ENCODE measurements at places on chromosomes 5 and 9. TPM values are rescaled to one million over a fixed set of nuclear protein-coding genes. Genes with fewer than 3 reads are reported as not detected.

DNA sequence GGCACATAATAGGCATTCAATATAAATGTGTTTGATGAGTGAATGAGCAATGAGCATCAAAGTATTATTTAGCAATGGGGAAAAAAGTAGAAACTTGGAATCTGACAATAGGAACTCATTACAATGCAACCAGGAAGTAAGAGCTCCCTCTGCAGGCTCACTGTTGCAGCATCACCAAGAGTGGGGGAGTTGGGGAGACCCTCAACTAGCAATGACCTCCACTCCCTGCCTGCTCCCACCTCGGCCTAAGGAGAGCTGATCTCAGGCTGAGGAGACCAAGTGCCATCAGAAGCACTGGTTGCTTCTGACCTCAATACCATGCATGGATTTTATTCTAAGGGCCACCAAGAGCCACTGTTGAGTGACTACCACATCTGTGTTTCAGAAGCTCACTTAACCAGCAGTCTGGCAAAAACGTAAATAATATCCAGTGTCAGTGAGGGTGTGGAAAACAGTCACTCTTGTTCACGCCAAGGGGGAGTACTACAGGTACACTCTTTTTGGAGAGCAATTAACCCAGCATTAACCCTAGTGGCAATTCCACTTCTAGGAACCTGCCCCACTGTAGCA, 8.0 kb downstream of the VDAC1 start:
- DNase-seq, result no peak

DNA sequence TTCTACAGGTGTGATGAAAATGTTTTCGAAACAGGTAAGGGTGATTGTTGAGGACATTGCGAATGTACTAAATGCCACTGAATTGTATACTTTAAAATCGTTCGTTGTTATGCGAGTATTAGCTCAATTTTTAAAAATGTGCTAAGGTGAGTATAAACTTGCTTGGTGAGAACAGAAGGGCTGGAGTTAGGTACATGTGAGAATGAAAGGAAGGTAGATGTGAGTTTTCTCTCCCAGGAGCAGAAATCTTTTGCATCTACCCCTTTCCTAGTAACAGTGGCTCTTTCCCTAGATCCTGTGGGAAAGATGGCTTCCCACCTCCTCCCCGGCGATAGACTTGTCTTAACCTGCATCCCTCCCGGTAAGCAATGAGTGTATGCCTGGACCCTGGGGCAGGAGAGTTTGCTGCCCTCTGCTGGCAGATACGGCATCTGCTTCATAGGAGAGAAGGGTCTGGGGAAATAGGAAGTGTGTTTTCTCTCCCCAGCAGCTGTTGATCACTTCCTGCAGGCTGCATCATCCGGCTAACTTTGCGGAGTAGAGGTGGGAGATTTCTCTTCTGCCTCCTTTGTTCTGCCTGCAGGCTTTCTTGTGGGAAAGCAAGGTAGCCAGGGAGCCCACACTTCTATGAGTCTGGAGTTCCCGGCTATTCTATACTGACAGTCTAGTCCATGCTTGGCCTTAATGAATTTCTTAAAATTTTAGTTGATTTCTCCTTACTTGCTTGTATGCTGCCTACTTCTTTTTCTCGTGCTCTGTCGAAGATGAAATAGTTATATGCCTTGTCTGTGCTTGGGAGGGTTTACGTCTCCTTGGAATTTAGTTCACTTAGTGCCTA, 373.3 kb upstream of the SEMA6A start:
- peak; percentile 26 for DNase-seq

DNA sequence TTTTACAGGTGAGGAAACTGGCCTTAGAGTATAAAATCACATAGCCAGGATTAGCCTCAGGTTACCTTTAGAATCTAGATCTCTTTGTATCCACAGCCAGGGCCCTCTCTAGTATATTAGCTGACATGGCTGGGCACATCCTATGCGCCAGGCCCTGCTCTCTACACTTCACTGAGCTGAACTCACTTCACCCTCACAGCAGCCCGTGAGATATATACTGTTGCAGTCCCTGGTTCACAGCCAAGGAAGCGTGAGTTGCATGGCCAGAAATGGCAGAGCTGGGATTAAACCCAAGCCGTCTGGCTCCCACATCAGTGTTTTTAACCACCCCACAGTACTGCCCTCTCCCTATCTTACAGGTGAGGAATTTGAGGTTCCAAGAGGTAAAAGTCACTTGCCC, 58.4 kb downstream of the DAB2IP start:
- DNase-seq, result no peak

DNA sequence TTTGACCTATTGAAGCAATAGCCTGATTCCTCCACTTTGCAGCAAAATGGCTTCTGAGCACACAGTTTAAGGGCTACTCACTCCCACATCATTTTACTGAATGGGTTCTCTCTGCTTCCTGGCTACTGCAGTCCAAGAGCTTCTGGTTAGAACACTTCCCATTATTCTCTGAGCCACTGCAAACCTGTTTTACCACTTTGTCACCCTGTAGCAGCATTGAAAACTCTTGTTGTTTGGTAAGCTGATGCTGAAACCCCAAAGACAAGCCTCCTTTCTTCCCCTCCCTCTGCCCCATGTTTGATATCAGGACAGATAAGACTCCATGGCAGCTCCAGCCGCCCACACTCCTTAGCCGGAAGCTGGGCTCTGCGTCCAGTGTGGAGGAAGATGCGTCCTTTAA, 84.4 kb upstream of the RARS1 start:
- DNase-seq, result no peak

DNA sequence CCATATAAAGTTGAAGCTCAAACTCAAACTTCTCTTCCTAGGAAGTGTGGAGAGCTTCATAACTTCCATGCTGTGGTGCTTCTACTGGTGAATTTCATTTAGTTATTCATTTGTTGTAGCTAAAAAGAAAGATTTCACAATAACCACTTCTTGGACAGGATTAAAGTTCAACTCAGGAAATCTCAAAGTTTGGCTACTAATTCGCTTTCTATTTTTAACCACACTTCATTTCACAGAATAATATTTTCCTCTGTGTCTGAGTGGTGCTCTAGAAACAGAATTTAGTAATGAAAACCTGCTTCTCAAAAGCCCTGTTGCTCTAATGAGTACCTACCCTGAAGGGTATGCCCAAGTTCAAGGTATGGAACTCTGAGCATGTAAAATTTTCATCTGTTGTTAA, 73.9 kb downstream of the ACTBL2 start:
- no peak for DNase-seq

GRCh38 chr9:7608261-7608660, 191.3 kb downstream of the DMAC1 start:
- no peak for DNase-seq

DNA sequence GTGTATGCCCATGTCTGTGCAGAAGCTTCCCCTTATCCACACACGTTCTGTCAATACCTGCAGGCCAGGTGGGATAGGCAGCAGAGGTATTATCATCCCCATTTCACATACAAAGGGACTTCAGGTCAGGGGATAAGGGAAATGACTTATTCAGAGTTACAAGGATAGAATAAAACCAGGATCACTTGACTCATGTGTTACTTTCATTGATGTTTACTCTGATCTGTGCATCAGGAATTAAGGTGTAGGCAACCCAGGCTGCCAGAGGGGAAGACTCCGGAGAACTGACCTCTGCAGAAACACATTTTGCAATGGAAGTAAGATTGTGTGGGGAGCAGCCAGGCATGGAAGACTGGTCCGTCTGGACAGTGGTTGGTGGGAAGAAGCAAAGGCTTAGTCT, 74.2 kb upstream of the FSTL4 start:
- DNase-seq, result no peak

DNA sequence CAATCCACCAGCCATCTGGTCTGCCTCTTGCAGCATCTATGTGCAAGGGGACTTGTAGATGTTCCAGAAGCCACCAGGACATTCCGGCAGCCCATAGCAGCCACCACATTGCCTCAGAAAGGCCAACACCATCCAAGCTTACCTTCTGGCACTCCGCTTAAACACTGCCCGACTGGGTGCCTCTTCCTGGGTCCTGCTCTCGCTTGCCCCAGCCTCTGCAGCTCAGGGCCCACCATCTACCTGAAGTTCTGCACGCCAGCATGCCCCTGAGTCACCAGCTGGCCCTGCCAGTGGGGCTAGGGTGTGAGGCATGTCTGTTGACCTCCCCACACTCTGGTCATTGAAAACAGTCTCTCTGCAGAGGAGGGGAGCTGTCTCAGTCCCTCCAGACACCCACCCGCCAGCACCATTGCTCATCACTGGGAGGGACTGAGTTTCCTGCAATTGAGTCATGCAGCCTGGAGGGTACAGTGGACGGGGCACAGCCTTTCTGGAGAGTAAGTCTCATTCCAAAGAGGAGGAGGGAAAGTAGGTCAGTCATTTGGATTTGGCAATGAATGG, 16.9 kb upstream of the COL5A1 start:
- DNase-seq, result no peak

The PCDHGC5 gene
- not detected for polyA plus RNA-seq

The PHYHD1 gene
- polyA plus RNA-seq, result 6.2 TPM

The SLC25A48 gene
- not detected for polyA plus RNA-seq

The TMEM215 gene
- not detected for polyA plus RNA-seq

The C8G gene
- not detected for polyA plus RNA-seq

The AQP7 gene
- not detected for polyA plus RNA-seq

The CD274 gene
- polyA plus RNA-seq, result 1.1 TPM

The RNF14 gene
- 40.1 TPM for polyA plus RNA-seq
